ENCODE measurements at places on chromosomes 6 and 20.

- DNase-seq: no peak
Observed at GRCh38 chr20:48564982-48565539, 262.7 kb downstream of the PREX1 start.

- DNase-seq: no peak
Observed at GRCh38 chr6:168286116-168286515, 33.5 kb downstream of the DACT2 start.

- DNase-seq: no peak
Observed at GRCh38 chr20:51637241-51637640, 94.7 kb upstream of the NFATC2 start.

- DNase-seq: no peak
Observed at GRCh38 chr20:17449031-17449430, 82.1 kb downstream of the BFSP1 start.

DNA sequence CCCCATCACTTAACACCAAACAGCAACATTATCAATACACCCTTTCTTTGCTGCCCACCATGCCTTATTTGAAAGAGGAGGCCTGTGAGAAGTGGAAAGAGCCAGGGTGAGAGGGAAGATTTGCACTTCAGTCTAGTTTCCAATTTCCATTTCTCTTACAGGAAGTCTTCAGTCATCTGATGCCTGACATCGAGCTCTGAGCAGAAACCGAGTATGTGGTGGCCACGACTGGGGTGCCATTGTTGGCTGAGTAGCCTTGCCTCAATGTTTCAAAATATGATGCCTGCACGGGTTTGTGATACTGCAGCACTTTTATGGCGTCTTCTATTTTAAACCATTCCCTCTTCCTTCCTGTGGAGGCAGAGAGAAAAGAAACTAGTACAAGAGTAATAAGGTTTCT, 39.8 kb upstream of the SMIM29 start:
- no peak for DNase-seq

GRCh38 chr6:43772681-43773049, 2.7 kb downstream of the VEGFA start:
- DNase-seq: no peak

- no peak for DNase-seq
Observed at GRCh38 chr6:150605333-150605732, 5.6 kb downstream of the PLEKHG1 start.

All from stimulated activated CD8-positive, alpha-beta memory T cell treated with anti-CD3 and anti-CD28 coated beads, Interleukin-4, amount 100 ng/mL, for 1 hour (primary cell).